ENCODE measurements at places on chromosomes 16 and 17.

DNA sequence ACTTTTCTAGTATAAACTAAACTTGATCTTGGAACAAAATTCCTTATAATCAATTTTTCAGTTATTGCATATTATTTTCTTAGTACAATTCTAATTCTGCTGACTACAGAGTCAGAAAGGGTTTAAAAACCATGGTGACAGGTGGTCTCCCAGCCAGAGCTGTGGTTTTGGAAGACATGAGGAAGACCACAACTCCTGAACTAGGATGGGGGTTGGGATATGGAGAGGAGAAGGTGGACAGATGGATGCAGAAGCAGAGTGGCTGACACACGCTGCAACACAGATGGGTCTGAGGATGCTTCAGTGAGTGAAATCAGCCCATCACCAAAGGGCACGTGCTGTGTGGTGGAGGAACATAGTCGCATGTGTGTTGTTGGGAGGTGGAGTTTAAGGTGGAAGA is 187.7 kb downstream of the LGALS9B start:
- DNase-seq = no peak

DNA sequence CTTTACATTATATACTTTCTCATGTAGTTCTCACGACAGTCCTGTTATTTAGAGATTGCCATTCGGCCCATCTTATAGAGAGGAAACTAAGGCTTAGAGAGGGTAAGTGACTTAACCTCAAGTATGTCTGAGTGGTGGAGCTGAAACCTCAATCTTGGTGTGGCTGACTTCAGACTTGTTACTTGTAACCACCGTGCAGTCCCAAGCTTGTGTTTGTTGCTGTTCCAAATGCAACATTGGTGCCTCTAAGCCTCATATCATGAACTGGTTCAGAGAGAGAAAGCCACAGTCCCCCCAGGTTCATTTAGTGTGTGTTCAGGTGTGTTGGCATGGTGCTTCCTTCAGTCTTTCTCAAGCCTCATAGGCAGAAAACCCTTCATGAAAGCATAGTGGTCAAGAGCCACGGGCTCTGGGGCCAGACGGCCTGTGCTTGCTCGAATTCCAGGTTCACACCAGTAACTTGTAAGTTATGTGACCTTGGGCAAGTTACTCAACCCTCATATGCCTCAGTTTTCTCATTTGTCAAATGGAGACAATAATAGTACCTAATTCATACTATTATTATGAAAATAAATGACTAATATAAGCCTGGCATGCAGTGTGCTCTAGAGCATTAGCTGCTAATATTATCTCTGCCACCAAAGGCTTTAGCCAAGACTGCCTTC is 39.9 kb downstream of the CDH1 start:
- no peak for DNase-seq

DNA sequence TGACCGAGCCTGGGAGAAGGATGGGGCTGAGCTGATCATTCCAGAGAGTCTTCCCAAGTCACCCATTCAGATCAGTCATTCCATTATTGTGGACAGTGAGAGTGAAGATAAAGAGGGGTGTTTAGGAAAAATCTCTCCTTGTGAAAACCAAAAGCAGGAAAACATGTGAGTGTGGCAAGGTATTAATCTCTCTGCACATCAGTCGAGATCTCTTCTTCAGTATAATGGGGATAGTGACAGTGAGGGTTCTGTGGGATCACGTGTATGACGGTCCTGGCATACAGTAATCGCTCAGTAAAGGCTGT is 35.4 kb downstream of the CHD9 start:
- DNase-seq = no peak

- no peak for DNase-seq
Measured at GRCh38 chr17:8326511-8327302, 12.9 kb upstream of the ODF4 start.

- no peak for DNase-seq
Measured at GRCh38 chr16:69859105-69859989, 91.8 kb upstream of the CLEC18A start.

DNA sequence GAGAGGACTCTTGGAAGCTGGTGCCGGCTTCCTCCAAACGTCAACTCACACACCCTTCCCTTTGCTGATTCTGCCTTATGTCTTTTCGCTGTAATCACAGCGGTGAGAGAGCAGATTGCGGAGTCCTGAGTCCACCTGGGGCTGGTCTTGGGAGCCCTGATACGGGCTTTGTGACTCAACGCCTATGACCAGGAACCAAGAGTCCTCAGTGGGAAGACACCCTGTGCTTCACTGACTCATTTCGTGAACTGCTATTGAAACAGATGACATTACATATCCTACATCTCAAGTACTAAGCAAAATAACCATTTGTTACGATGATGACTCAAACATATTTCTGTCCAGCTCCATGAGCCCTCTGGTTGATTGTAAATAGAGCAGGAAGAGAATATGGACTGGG is 90.7 kb upstream of the CREBBP start:
- DNase-seq = no peak
